Activated CD4-positive, alpha-beta T cell treated with anti-CD3 and anti-CD28 coated beads for 4 hours (primary cell): ENCODE measurements at places on chromosomes 4 and X.

DNA sequence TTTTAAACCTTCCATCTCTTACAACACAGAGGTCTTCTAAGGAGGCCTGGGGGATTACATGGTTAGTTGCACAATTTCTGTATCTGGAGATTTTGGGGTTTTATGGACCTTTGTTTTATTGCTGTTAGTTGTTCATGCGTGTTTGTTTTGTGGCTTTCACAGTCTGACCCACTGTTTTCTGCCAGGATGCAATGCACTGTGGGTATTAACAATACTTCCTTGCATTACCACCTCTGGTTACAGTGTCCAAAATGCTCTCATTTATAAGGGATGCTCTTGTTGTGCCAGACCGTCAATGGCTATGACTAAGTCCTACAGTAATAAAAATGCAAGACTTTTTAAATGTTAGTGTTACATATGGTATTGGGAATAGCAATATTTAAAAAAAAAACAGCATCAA lies 730.2 kb downstream of the KCTD8 start:
- DNase-seq, result no peak

DNA sequence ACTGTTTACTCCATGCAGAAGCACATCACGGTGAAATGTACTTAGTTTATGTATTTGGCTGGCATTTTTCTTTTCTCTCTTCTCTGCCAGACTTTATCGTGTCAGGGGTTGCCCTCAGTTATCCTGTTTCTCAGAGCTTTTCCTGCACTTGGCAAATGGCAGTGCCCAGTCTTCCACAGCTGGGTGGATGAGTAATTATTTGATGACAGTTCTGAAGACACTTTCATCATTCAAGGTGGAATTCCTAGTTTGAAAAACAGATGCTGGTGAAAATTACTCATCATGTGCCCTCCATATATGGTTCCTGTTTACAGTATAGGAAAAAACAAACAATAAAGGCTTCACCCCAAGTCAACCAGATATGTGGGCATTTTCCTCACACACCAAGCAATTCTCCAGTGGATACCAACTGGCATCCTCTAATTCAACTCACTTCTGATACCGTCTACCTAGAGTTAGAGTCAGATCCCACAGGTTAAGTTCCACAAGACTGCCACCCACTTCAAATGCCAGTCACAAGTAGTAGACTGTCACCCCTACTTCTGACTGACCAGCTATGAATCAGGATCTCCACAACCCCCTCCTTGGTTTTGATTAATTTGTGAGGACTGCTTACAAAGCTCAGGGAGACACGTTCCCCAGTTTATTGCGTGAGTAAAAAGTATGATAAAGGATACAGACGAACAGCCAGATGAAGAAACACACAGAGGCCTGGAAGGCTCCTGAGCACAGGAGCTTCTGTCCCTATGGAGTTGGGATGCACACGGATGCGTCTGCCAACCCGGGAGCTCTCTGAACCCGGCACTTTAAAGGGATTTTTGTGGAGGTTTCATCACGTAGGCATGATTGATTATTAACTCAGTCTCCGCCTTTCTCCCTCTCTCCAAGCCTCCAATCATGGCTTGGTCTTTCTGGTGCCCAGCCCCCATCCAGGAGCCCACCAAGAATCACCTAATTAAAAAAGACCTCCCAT lies 72.9 kb downstream of the CLDN34 start:
- no peak for DNase-seq

GRCh38 chr4:120018786-120019185 lies 47.9 kb downstream of the MAD2L1 start:
- no peak for DNase-seq

DNA sequence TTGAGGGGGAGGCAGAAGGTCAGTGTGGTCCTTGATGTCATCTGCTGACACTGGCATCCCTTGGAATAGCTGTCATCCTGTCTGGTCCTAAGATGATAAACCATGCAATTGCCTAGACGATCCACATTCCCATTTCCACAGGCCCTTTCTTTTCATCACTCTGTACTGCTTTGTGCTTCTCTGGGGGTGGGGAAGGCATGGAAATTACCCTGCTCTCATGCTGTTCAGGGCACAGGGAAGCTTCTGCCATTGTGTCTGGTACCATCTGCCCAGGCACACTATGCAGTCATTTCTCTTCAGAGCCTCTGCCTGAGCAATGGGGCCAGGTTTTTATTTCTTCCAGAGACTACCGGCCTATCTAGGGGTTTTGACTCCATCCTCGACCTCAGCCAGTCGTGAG lies 49.7 kb upstream of the ELOVL6 start:
- no peak for DNase-seq

DNA sequence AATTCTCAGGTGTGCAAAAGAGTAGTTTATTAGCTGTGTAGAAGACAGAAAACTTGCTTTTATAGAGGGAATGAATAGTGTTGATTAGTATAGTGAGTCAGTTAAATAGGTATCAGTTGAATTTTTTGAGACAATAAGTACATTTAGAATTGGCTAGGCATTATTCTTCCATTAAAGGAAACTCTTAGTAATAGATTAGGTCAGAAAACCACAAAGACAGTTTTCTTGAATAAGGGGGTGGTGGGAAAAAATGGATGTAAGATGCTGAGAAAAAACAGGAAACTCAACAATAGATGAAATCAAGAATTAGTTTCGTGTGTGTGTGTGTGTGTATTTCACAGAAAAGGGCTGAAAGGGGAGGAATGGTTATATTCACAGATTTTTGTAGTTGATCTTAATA lies 16.8 kb downstream of the CD38 start:
- DNase-seq, result no peak

GRCh38 chr4:96523611-96524010 lies 683.7 kb downstream of the PDHA2 start:
- no peak for DNase-seq

GRCh38 chr4:963276-964225 lies 9.8 kb downstream of the DGKQ start:
- DNase-seq, result no peak

DNA sequence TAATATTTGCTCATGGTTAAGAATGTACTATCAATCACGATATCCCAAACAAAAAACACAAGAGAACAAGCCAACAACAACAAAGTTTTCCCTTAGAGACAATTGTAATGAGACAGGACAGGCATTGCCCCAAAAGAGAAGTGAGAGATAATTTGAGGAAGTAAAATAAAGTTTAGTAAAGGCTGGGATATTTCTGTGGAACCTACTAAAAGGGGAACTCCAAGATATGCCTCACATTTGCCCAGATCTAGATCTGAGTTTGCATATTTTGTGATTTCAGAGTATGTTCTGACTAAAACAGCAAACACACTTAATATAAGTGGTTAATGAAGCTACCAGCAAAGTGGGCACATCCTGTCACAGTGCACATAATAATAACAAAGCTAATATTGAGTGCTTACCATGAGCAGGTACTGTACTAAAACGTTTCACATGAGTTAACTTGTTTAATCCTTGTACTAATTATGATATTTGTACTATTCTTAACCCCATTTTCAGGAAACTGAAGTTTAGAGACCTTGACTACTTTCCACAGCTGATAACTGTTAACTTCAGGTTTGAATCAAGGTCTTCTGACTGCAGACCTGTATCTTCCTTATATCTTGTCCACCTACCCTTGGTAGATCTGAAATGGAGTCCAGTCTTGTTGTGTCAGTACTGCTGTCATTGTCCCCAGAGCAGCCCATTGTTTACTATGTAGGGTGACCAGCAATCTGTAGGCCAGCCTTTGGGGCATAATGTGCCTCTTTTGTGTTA lies 26.0 kb upstream of the BMP2K start:
- DNase-seq, result no peak

GRCh38 chrX:130801901-130802300 lies 101.1 kb downstream of the ENOX2 start:
- no peak for DNase-seq

- no peak for DNase-seq
Measured at GRCh38 chrX:141662781-141663180, 35.8 kb downstream of the SPANXD start.

GRCh38 chr4:12041828-12042227 lies 613.1 kb upstream of the HS3ST1 start:
- DNase-seq, result no peak

- DNase-seq, result no peak
Measured at GRCh38 chrX:8390771-8391170, 73.9 kb upstream of the VCX3B start.

GRCh38 chrX:10574663-10575062 lies 45.7 kb downstream of the MID1 start:
- DNase-seq, result no peak

DNA sequence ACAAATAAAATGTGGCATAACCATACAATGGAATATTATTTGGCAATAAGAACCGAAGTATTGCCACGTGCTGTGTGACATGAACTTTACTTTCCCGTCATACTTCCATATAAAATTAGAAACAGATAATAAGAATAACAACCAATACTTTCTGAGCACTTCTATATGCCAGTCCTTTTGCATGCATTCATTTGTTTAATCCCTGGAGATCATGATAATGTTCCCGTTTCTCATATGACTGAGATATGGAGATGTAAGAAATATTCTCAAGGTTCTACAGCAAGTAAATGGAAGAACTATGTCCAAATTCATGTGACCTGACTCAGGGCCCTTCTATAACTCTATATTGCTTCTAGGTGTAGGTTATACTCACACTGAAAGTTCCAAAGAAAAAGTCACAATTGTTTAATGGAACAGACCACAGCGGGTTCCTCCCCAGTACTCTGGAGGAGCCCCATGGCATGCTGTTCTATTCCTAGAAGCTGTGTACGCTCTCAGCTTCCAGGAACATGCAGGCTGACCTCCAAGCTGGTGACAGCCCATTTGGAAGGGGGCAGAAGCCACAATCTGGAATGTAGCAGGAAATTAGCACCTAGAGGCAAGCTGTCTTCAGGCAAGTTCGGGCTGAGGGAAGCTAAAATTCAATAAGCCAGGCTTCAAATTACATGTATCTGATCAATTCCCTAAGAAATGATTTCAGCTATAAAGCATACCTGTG lies 31.5 kb downstream of the QDPR start:
- DNase-seq, result no peak

- DNase-seq, result no peak
Measured at GRCh38 chrX:41822892-41823291, 98.9 kb downstream of the GPR82 start.

GRCh38 chr4:6296026-6296425 lies 26.4 kb downstream of the WFS1 start:
- no peak for DNase-seq

- DNase-seq, result no peak
Measured at GRCh38 chrX:14409341-14409740, 120.0 kb upstream of the GLRA2 start.

GRCh38 chrX:40167850-40168479 lies 70.2 kb upstream of the BCOR start:
- DNase-seq, result no peak

DNA sequence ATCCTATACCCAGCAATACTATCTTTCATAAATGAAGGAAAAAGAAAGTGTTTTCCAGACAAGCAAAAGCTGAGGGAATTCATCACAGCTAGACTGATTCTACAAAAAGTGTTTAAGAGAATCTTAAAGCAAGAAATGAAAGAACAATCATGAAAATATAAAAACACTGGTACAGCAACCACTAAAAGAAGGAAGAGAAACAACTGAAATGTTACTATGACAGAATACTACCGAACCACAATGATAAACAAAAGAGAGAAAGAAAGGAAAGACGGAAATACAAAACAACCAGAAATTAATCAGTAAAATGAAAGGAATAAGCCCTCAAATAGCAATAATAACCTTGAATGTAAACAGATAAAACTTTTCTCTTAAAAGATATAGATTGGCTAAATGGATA lies 110.8 kb upstream of the AFF2 start:
- no peak for DNase-seq

DNA sequence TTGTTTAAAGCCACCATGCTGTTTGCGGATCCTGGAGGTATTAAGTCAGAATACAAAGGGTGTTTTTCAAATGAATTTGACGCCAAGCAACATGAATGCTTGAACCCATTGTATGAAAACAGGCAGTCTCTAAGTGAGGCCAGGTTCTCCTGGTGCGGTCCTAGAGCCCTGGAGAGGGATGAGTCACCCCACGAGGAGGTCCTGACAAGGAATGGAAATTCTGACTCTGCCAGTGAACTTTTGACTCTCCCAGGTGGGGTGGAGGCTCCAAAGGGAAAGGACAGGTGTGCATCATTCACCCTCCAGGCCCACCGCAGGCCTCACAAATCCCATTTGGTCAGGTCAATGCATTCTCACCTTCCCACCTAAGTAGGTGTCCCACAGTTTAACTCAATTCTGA lies 1.5 kb downstream of the TRIM2 start:
- peak; percentile 38 for DNase-seq

DNA sequence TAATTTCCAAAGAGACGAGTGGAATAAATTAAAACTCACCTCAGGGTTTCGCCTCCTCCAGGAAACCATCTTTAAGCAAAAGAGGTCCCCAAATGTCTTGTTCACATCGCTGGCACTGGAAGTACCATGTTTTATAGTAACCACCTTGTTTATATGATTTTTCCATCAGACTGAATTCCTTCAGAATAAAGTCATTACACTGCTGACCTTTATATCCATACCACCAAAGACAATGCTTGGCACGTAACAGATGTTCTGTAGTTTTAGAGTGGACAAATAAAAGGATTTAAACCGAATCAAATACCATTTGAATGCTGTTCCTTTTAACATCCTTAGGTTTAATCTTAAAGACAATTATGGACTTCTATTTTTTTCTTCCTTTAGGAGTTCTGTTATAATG lies 4.7 kb downstream of the NUDT6 start:
- no peak for DNase-seq

GRCh38 chr4:115515772-115516171 lies 402.4 kb upstream of the NDST4 start:
- no peak for DNase-seq

GRCh38 chr4:181541396-181541795 lies 701.8 kb upstream of the TENM3 start:
- DNase-seq, result no peak

DNA sequence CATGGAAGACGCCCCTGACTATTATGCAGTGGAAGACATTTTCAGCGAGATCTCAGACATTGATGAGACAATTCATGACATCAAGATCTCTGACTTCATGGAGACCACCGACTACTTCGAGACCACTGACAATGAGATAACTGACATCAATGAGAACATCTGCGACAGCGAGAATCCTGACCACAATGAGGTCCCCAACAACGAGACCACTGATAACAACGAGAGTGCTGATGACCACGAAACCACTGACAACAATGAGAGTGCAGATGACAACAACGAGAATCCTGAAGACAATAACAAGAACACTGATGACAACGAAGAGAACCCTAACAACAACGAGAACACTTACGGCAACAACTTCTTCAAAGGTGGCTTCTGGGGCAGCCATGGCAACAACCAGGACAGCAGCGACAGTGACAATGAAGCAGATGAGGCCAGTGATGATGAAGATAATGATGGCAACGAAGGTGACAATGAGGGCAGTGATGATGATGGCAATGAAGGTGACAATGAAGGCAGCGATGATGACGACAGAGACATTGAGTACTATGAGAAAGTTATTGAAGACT lies 3.6 kb downstream of the TSPYL2 start:
- DNase-seq, result no peak

GRCh38 chrX:11724122-11725017 lies 33.7 kb upstream of the MSL3 start:
- DNase-seq, result no peak

- no peak for DNase-seq
Measured at GRCh38 chrX:134998246-134998645, 7.5 kb downstream of the SMIM10 start.

GRCh38 chr4:77149789-77150188 lies 7.2 kb upstream of the CCNG2 start:
- no peak for DNase-seq

- DNase-seq, result no peak
Measured at GRCh38 chr4:170008371-170008770, 17.8 kb downstream of the MFAP3L start.

- no peak for DNase-seq
Measured at GRCh38 chr4:151389311-151389710, 19.7 kb upstream of the FHIP1A start.

- DNase-seq, result no peak
Measured at GRCh38 chrX:23699636-23700194, 32.4 kb downstream of the PRDX4 start.
